BJ (cell line): ENCODE measurements at places on chromosomes 2 and 18.

DNA sequence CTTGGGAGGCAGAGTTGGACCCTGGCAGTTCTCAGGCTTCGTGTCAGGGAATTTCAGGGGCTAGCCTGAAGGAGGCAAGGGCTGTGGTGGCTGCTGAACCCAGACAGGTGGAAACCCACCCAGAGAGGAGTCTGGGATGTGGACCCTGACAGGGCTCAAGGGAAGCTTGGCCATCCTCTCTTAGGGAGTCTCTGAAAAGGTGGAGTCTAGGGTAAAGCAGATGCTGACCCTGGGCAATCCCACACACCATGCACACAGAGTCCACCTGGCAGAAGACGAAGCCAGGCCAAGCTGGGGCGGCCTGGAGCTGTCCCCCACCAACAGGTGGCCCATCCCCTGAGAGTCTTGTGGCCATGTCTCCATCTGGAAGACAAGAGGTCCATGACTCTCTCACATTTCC is 41.2 kb upstream of the TEX51 start:
- DNase-seq = no peak

- DNase-seq = no peak
Measured at GRCh38 chr18:25327584-25327983, 24.4 kb downstream of the ZNF521 start.

DNA sequence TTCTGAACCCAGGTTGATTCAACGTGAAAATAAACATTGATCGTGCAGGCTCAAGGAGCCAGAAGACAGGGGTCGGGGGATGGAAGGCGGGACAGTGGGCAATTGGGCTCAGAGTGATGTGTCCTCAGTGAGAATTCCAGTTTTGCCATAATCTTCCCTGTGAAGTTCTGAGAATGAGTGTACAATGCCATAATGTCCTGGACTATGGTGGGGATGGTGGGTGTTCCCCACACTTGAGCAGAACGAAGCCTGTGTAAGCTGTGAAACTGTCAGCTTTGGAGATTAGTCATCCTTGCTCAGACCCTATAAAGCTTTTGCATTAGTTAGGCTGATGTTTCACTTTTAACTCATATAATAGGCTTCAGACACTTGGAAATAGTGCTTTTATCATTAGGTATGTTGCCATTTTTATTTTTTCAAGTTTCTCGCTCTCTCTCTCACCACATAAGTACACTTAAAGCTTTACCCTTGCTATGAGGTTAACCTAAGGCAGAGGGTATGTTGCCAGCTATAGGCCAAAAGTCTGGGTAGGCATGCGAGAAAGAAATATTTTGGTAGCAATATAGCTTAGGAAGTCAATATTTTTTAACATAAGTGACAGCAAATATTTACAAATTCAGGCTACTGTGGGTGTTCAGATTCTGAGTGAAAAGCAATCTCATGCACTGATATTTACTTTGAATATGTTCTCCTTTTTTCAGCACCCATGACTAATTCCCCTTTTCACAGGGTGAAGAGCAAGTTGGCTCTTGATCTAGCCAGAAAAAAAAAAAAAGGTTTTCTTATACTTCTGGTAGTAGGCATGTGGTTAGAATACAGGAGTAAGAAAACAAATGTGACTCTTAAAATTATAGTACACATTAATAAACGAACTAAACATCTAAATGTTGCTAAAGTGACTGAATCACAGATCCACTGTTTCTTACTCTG is 47.2 kb downstream of the CDC42EP3 start:
- no peak for DNase-seq

- no peak for DNase-seq
Measured at GRCh38 chr2:104702031-104702850, 151.7 kb upstream of the POU3F3 start.

DNA sequence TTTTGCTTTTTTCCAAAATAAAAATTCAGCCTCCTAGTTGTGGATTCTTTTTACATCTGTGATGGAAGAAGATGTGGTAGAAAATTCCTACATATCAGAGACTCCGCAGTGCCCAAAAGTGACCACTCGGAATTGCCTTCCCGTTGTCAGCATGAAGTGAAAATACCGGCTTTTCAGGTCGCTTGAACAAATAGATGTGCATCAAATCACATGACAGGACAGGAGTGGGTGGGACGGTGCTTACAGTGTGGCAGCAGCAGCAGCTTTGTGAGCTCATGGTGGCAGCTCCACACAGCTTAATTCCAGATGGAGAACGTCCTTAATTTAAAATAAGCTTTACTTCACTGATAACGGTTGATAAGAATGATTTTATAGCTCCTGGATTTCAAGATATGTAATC is 20.3 kb downstream of the SALL3 start:
- DNase-seq = no peak

GRCh38 chr2:158100411-158100810 is 1.3 kb upstream of the UPP2 start:
- DNase-seq = no peak

DNA sequence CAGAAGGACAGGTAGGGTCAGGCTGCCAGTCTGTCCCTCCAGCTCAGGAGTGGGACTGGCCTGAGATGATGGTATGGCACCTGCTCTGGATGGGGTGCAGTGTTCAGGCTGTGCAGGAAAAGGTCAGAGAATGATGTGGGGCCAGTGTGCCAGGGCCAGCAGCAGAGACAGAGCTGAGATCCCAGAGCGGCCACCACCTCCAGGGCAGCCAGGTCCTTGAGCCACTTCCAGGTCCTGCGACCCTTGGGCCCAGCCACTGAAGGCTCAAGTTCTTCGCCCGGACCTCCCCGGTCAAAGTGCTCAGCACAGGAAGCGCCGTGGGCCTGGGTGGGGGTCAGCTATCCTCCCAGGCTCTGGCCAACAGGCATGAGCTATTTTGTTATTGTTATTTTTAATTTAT is 12.1 kb upstream of the ARMC9 start:
- no peak for DNase-seq

DNA sequence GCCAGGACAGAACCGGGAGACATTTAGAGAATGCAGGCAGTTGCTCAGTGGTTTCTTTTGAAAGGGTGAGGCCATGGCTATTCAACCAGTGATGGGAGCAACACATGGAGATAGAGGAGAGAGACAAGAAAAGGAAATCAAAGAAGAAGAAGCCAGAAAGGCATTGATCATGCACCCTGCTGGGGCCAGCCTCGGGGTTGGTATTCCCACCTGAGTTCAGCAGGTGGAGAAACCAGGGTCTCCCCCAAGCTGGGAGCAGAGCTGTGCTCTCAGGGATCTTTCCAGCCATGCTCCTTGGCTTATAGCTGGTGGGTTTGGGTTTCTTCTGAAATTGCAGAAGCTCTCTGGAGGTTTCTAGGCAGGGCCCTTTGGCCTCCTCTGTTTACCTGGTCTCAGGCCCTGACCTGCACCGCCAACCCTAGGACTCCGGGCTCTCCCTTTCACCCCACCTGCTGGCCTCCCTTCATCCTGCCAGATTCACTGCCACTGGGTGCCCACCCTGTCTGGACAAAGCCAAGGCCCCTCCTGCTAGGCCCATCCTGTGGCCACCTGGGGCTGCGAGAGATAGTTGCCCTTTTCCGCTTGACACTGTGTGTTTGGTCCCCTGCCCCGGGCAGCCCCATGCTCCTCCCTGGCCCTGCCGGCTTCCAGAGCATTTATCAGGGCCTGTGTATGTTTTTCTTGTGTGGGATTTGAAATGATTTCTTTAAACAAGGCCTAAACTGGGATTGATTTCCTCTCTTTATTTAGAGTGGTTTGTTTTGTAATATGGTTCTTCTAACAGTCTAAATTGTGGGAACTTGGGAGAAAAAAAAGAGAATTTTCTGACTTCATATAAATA is 126.7 kb downstream of the DDX1 start:
- no peak for DNase-seq

GRCh38 chr2:39665811-39666490 is at the start of gene TMEM178A:
Gene TMEM178A, plus strand, starts transcription at chr2:39665917. Its CDS starts 58 bp downstream, at chr2:39665975.
- no peak for DNase-seq

- DNase-seq = no peak
Measured at GRCh38 chr2:176461098-176461808, 192.0 kb downstream of the MTX2 start.

GRCh38 chr2:96116424-96116878 is at the start of gene ADRA2B:
Gene ADRA2B, minus strand, starts transcription at chr2:96116571. Its CDS starts 422 bp downstream, at chr2:96116149.
- no peak for DNase-seq

DNA sequence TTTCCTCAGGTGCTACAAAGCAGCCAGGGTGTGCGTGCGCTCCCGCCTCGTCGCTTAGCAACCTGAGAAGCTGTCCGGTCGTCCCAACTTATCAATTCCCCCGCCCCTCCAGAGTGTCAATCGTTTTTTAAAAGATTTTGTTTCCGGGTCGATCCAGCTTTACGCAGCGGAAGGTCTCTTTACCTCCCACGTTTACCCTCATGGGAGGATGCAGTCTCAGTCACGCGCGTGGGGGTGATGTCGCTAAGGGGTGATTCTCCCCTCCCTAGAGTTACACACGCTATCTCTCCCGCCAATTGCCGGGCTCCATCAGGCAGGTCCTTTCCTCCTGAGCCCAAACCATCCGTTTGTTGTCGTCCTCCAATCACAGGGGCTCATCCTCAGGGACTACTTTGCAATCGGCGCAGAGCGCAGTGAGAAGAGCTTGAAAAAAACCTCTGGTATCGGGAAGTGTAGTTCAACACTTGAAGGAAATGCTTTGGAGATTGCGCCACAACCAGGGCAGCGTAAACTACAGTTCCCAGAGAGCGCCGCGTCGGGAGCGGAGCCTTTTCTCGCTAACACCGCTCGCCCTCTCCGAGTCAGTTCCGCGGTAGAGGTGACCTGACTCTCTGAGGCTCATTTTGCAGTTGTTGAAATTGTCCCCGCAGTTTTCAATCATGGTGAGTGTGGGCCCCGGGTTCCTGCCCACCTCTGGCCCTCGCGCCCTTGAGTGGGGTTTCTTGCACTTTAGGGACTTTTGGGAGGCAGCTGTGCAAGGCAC is at the start of the genes MDH1 and WDPCP:
Gene MDH1 (plus strand): TSS at position 579 of the 763 bp plus-strand sequence. CDS start 81 bp downstream, at position 660.
Gene WDPCP (minus strand): TSS at position 93 of the 763 bp plus-strand sequence. CDS start 206 bp downstream, outside the sequence.
- DNase-seq = peak; percentile 98

DNA sequence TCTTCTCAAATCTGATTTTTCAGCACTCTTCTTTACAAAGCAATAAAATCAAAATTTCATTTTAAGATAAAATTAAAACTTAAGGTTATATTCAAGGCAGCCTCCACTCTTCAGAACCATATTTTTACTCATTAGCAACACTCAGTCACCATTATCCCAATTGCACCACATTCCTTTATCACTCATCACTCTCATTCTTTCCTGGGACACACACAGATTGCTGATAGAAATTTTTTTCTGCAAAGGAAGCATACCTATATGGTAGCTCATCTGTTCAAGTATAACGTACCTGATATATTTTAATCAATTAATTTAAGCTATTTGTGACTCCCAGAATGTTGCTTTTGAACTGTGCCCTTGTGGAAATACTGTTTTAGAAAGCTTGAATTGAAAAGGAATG is 1559.3 kb upstream of the ZEB2 start:
- DNase-seq = no peak

DNA sequence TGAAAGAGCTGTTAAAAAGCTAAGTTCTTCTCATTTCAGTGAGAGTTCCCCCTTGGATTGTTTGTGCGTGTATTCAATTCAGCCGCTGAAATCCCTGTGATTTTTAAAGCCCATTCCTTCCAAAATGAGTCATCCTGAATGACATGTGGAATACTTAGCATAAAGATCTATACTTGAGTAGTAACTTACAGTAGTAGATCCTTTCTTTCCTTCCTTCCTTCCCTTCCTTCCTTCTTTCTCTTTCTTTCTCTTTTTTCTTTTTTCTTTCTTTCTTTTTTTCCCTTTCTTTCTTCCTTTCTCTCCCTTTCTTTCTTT is 18.2 kb upstream of the SOX11 start:
- DNase-seq = no peak

- no peak for DNase-seq
Measured at GRCh38 chr2:235511187-235511661, 17.4 kb downstream of the AGAP1 start.

DNA sequence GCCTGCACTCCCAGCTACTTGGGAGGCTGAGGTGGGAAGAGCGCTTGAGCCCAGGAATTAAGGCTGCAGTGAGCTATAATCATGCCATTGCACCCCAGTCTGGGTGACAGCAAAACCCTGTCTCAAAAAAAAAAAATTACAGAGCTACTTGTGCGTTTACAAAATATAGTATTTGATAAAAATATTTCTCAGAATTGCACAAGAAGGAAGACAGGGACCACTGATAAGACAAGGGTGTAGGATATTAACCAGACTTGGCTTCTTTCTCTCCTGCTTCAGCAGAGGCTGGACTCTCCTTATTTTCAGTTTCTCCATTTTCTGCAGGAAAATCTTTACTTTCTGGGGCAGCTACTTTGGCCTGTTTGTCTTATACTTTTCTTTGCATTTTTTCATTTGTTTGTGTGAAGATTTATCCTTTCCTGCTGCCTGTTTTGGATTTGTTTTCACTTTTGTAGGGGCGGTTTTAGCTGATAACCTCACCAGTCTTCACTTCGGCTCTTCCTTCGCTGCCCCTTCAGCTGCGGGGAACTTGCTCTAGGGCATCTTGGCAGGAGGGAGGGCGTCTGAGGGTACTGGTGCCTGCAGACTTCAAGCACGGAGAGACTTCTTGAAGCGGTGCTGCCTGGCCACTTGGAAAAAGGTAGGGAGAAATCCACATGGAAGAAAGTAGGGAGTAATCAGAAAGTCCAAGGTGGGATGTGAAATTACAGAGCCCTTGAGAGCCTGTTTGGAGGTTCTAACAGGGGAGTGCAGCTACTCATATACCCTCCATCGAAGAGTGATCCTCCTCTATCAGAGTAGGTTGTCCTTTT is 14.9 kb upstream of the ZDBF2 start:
- DNase-seq = no peak

DNA sequence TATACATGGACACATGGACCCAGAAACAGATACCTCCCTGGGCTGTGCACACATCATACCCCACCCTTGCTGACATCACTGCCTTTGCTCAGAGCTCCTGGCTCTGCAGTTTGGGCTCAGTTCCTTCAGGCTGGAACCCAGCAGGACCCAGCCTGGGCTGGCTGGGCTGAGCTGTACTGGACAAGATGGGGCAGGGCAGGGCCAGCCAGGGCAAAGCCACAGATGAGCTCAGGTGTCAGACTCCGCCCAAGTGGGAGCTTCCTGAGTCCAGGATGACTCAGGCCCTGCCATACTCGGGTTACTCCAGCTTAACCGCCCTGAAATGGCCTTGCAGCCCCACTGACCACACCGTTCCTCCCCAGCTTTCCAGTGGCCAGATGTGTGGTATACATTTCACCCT is 284.9 kb downstream of the OSR1 start:
- peak; percentile 3 for DNase-seq
